AG04450 (cell line): ENCODE measurements at places on chromosomes 13 and 19.

DNA sequence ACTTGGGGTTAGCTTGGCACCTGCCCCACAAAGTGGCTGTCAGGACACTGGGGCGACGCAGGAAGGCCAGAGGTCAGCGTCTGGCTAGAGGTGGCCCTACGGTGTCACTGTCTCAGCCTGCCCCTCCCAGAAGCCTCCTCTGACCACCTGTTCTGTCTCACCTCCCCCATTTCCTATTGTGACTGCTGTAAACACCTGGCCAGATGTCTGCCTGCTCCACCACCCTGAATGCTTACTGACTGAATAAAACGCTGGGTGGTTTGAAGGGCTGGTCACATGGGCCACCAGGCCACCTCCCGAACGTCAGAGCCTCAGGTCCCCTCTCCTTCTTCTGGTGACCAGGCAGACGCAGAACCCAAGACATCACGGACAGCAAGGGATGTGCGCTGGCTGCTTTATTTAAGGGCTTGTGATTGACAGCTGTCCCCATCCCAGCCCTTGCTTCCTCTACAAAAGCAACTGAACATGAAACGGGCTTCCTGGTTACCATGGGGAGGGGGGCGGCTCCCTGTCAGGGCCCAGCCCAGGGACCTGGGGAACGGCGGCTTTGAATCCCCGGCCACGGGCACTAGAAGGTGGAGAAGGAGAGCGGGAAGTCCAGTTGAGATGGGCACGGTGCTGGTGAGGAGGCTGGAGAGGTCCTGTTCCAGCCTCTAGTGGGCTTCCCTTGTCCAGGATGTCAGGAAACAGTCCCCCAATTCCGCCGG, 6.2 kb downstream of the ELOF1 start:
- DNase-seq: no peak

GRCh38 chr13:45434556-45435371, 16.6 kb upstream of the SLC25A30 start:
- no peak for DNase-seq

- DNase-seq: no peak
Measured at GRCh38 chr13:98976338-98976737, 1.5 kb downstream of the DOCK9 start.

DNA sequence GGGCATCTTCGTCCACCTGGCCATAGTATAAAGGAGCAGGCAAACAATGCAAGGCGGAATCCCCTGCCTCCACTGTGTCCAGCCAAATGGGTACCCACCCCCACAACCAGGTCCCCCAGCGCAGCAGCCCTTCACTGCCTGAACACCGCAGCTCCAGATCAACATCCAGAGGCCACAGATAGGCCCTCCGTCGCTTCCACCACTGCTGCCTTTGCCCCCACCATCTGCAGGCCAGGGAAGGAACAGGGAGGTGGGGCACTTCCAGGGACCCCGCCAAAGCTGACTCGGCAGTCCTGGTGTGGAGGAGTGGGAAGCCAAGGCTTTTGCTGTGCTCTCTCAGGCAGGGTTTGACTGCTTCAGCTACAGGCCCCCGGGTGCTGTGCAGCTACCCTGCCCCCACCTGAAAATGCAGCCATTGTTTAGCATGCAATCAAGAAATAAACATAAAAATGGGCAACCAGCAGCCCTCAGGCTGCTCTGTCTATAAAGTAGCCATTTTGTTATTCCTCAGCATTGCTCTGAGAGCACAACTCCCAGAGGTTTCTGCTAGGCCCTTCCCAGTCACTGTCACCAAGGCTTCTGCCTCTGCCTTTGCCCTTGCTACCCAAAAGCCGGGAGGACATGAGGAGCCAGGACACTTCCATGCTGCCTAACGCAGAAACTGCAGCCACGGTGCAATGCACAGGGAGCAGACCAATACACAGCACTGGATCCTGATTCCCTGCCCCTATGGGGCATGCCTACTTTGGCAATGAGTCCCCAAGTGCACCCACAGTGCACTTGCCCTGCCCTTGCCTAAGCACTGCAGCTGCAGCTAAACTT, 733.2 kb upstream of the KLHL1 start:
- DNase-seq: no peak

- DNase-seq: no peak
Measured at GRCh38 chr13:73767191-73767741, 366.9 kb downstream of the KLF12 start.
